Neuronal stem cell (in vitro differentiated cells): ENCODE measurements at places on chromosomes 4 and X.

DNA sequence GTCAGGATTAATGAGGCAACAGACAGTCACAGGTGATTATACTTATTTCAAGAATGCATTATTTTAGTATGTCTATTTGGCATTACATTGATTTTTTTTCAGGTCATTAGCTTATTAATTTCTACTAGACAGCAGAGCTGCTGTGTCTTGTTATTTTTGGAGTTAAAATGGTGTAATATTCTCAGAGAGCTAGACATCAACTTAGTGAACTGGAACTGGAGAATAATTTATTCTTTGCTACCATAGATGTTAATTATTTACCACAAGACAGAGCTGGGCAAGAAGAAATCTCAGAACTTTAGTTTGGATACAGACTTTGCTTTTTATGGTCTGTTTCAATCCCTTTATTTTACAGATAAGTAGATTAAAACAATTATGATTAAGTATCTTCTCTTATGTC, 10.2 kb upstream of the HPGD start:
- H3K27ac ChIP-seq, result no peak overlapping the region
- no peaks in the 10 kb centered on the region for H3K27me3 ChIP-seq
- no peaks in the 10 kb centered on the region for H3K36me3 ChIP-seq

GRCh38 chr4:139314047-139314800, 11.9 kb upstream of the NDUFC1 start:
- no peak overlapping the region for H3K27ac ChIP-seq
- DNase-seq, result no peak
- H3K27me3 ChIP-seq, result no peaks in the 10 kb centered on the region
- H3K4me1 ChIP-seq, result peaks cover 3% of the 10 kb centered on the region
- peaks cover 38% of the 10 kb centered on the region for H3K36me3 ChIP-seq

- no peak overlapping the region for H3K4me3 ChIP-seq
- H3K27me3 ChIP-seq, result no peaks in the 10 kb centered on the region
- H3K36me3 ChIP-seq, result no peaks in the 10 kb centered on the region
- H3K4me1 ChIP-seq, result no peaks in the 10 kb centered on the region
- no peak overlapping the region for H3K27ac ChIP-seq
Measured at GRCh38 chrX:150163221-150163930, 199.7 kb upstream of the MAMLD1 start.

GRCh38 chrX:154401918-154402621, 3.9 kb downstream of the RPL10 start:
- H3K27me3 ChIP-seq, result no peaks in the 10 kb centered on the region
- H3K4me1 ChIP-seq, result peaks cover 6% of the 10 kb centered on the region
- H3K4me3 ChIP-seq, result no peak overlapping the region
- H3K27ac ChIP-seq, result no peak overlapping the region

GRCh38 chrX:66074920-66075879, 35.3 kb upstream of the VSIG4 start:
- no peaks in the 10 kb centered on the region for H3K27me3 ChIP-seq
- H3K4me1 ChIP-seq, result no peaks in the 10 kb centered on the region
- H3K4me3 ChIP-seq, result no peak overlapping the region
- no peak overlapping the region for H3K27ac ChIP-seq
- no peaks in the 10 kb centered on the region for H3K36me3 ChIP-seq
